ENCODE measurements at places on chromosomes 7 and 10.

GRCh38 chr7:94540428-94540827, 30.8 kb downstream of the CASD1 start:
- DNase-seq, result no peak

- no peak for DNase-seq
Measured at GRCh38 chr10:63692220-63692896, 171.2 kb downstream of the REEP3 start.

DNA sequence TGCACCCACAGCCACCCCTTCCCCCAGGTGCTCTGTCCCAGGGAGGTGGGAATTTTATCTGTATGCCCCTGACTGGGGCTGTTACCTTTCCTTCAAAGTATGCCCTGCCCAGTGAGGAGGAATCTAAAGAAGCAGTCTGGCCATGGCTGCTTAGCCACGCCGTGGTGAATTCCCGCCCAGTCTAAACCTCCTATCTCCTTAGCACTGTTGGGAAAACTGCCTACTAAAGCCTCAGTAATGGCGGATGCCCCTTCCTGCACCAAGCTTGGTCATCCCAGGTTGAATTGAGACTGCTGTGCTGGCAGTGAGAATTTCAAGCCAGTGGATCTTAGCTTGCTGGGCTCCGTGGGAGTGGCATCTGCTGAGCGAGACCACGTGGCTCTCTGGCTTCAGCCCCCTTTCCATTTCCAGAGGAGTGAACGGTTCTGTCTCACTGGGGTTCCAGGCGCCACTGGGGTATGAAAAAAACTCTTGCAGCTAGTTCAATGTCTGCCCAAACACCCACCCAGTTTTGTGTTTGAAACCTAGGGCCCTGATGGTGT, 87.2 kb downstream of the ABCC2 start:
- no peak for DNase-seq

GRCh38 chr10:74078037-74078436, 72.6 kb downstream of the AP3M1 start:
- peak; percentile 37 for DNase-seq

GRCh38 chr7:16564023-16564380, 37.4 kb downstream of the LRRC72 start:
- no peak for DNase-seq

DNA sequence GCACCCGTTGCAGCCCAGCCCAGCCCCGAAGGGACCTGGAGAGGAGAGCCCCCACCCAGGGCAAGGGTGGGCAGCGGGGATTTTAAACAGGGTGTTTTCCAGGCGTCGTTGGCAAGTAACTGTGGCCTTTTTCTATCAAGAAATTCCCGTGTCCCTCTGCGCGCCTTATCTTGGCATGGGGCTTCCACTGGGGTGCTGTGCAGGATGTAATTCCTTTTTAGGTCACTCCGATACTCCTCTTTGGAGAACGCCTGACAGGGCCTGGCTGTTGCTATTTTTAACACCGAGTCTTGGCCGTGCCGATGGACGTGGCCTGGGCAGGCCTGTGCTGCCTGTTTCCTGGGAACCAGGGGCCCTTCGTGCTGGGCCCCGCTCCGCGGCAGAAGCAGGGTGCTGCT, 93.8 kb downstream of the INPP5A start:
- no peak for DNase-seq

- no peak for DNase-seq
Measured at GRCh38 chr7:132877573-132877972, 204.3 kb downstream of the CHCHD3 start.

GRCh38 chr7:42972699-42973500, 40.7 kb downstream of the MRPL32 start:
- no peak for DNase-seq

DNA sequence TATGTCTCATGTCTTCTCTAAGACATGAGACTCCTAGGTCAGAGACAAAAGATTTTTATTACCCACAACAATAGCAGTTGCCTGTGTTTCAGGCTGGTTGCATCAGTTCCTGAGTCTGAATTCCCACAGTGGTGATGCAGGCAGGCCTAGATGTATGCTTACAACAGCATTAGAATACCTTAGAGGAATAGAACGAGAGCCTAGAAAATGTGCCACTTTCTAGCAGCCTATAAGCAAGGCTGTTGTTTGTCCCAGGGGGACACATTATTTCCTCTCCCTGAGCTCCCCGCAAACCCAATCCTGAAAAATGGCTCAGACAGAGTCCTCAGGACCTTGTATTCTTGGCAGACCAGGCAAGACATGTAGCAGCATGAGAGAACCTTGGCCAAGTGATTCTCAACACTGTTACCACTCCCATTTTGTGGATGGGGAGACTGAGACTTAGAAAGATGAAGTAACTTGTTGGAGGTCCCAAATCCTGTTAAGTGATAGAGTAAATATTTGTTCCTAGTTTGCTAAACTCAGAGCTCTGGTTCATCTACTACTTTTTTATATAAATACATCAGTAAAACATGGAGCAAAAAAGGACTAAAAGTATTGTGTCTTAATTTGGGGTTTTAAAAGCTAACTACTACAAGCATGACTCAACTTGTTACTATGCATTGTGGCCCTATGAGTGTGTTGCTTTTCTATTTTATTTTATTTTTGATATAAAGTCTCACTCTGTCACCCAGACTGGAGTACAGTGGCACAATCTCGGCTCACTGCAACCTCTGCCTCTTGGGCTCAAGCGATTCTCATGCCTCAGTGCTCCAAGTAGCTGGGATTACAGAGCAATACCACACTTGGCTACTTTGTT, 14.2 kb downstream of the VTI1A start:
- no peak for DNase-seq

- DNase-seq, result no peak
Measured at GRCh38 chr7:158244430-158244829, 343.2 kb downstream of the PTPRN2 start.

DNA sequence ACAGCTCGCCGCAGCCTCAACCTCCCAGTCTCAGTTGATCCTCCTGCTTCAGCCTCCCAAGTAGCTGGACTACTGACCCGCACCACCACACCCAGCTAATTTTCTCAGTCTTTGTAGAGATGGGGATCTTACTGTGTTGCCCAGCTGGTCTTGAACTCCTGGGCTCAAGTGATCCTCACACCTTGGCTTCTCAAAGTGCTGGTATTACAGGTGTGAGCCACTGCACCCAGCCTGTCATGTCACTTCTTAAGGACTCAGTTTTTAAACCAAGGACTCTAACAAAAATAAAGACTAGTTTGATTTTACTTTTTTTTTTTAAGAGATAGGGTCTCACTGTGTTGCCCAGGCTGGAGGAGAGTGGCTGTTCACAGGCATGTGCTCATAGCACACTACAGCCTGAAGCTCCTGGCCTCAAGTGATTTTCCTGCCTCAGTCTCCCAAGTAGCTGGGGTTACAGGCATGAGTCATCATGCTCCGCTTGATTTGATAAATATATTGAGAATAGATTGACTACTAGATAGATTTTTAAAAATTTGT, 16.5 kb upstream of the PPP3CB start:
- no peak for DNase-seq

GRCh38 chr7:90749774-90750173, 153.7 kb downstream of the CDK14 start:
- no peak for DNase-seq

- DNase-seq, result no peak
Measured at GRCh38 chr7:29564496-29565223, 1.0 kb downstream of the PRR15 start.

DNA sequence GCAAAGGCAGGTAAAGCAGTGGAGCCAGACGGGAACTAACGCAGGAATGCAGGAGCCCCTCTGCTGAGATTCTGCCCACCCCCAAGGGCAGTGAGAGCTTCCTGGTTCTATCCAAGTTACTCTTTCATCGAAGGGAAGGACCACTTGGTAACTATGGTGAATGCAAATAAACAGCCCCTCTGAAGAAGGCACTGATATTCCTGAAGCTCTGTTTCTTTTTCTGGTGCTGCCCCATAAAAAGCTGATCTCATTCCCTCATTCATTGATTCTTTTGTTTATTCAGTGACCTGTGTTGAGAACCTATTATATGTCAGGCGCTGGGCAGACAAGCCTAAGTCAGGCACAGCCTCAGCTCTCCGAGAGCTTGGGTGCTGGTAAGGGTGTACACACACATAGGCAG, 217.3 kb downstream of the SNX10 start:
- no peak for DNase-seq

- DNase-seq, result no peak
Measured at GRCh38 chr7:946256-946996, 8.1 kb downstream of the ADAP1 start.

GRCh38 chr7:29196971-29197595, 2.5 kb downstream of the CHN2 start:
- DNase-seq, result no peak

DNA sequence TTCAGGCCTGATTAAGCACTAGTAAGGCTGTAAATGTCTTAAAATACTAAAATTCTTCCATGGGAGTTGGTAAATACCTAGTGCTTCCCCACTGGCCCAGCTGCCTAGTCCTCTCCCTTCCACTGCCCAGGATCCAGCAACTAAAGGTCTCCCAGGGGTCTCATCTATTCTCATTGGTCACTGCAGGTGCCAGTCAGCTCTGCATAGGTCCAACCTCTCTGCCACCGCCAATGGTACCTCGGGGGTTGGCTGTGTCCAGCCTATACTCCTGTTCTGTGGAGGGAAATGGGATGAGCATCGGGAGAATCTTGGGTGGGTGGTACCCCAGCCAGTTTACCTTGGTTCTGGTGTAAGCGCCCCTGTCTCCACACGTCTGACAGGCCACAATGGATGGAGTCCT, 6.1 kb upstream of the CREB5 start:
- DNase-seq, result no peak

- DNase-seq, result no peak
Measured at GRCh38 chr10:130140425-130140824, 4.2 kb downstream of the GLRX3 start.

- no peak for DNase-seq
Measured at GRCh38 chr7:94998266-94999068, 91.1 kb downstream of the PPP1R9A start.

DNA sequence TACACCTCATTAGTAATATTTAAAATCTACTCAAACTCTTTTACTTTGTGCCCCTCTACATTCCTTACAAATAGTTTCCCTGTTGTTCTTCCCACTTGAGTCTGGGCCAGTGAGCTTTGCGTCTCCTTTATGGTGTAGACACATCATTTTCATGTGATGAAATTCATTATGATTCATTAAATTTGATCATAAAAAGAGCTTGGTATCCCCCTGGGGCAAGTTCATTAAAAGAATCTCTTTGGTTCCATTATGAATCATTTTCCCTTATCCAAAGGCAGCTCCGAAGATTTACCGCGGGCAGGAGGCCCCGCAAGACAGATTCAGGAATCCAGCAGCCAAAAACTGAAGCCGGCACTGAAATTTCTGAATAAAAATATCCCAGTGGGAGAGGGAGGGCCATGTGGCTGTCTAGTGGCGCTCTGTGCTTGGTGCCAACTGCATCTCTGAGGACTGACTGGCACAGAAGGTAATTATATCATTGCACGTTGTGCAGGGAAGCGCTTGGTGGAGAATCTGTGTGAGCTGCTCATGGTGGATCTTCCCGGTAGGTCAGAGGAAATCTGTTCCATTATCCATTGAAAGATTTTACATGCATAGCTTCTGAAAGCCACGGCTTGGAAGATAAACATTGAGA, 151.4 kb upstream of the PITRM1 start:
- no peak for DNase-seq

DNA sequence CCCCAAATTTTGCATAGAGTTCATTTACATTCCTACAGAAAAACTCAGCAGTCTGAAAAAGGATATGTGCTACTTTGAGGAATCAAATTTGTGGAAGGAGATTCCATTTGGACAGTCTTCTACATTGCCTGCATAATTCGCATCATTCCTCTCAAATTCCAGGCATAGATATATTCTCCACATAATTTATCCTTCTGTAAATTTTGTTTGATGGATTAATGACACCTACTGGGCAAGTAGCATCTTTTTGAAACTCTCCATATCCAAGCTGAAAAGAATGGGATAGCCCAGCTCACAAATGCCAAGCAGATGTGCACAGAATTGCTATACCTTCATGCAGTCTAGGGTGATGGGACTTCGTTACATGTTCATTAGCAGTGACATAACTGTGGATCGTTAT, 515.3 kb downstream of the AUTS2 start:
- DNase-seq, result no peak

DNA sequence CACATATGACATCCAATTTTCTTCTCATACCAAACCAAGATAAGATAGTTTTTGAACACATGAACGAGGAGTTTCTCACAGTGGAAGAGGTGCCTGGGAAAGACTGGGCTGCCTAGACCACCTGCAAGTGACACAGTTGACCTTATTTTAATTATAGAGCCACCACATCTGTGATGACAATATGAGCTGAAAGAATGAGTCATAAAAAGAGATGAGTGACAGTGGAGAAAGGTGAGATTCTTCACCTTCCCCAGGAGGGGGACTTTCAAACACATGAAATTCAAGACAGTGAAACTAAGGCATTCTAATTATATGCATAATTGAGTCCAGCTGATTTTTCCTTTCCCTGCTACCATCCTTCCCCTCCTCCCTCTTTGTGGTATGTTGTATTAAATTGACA, 475.5 kb downstream of the NXPH1 start:
- DNase-seq, result no peak

- no peak for DNase-seq
Measured at GRCh38 chr10:11699550-11700097, 42.6 kb upstream of the ECHDC3 start.

- DNase-seq, result no peak
Measured at GRCh38 chr7:77923419-77923818, 124.8 kb downstream of the PHTF2 start.

DNA sequence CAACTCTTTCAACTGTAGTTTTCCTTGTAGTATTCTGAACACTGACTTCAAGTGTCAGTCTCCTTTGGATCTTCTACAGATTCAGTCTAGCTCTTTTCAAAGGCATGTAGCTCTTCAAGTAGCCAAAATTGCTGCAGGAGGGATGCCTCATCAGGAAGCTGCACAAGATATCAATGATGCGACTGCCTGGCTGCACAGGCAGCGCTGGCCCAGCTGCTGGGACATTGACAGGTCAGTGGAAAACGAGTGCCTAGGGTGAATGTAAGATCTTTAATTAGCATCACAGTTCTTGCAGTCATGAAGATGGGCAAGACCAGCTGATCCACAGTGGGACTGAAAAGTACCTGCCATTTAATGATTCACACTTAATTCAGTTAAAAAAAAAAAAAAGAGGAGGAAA, 167.6 kb downstream of the ANK3 start:
- DNase-seq, result no peak

- DNase-seq, result no peak
Measured at GRCh38 chr10:48399056-48399541, 92.6 kb downstream of the MAPK8 start.

- peak; percentile 27 for DNase-seq
Measured at GRCh38 chr7:121530227-121531174, 134.4 kb upstream of the FAM3C start.

- no peak for DNase-seq
Measured at GRCh38 chr10:69439350-69439739, 11.9 kb upstream of the TSPAN15 start.

GRCh38 chr7:152596824-152597223, 79.1 kb downstream of the XRCC2 start:
- no peak for DNase-seq

DNA sequence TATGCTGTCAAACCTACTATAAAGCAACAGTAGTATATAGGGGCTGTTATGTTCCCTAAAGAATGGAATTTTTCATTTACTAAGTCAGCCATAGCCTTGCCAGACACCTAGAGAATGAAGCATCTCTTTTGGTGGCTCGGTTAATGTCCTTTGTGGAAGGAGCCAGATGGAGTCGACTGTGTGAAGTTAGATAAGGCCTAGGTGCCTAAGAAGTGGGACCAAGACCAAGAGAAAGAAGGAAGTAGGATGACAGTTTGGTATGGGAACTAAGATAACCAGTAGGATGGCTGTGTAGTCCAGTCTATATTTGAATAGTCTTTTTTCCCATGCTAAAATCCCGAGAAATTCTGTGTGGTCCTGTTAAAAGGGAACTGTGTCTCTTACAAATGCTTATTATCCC, 62.2 kb downstream of the REEP3 start:
- no peak for DNase-seq

- no peak for DNase-seq
Measured at GRCh38 chr7:36851382-36851781, 127.1 kb upstream of the AOAH start.

Data from activated T-helper 9 cell treated with anti-CD3 and anti-CD28 coated beads, Interleukin-2, amount 50 U/mL, for 16 hours (primary cell).